ENCODE measurements at places on chromosomes 1 and 21.
A peak's percentile ranks its signal among the peaks of the same experiment; 100 is the strongest.

GRCh38 chr1:62245201-62245600 is 50.6 kb downstream of the L1TD1 start:
- no peak for DNase-seq

DNA sequence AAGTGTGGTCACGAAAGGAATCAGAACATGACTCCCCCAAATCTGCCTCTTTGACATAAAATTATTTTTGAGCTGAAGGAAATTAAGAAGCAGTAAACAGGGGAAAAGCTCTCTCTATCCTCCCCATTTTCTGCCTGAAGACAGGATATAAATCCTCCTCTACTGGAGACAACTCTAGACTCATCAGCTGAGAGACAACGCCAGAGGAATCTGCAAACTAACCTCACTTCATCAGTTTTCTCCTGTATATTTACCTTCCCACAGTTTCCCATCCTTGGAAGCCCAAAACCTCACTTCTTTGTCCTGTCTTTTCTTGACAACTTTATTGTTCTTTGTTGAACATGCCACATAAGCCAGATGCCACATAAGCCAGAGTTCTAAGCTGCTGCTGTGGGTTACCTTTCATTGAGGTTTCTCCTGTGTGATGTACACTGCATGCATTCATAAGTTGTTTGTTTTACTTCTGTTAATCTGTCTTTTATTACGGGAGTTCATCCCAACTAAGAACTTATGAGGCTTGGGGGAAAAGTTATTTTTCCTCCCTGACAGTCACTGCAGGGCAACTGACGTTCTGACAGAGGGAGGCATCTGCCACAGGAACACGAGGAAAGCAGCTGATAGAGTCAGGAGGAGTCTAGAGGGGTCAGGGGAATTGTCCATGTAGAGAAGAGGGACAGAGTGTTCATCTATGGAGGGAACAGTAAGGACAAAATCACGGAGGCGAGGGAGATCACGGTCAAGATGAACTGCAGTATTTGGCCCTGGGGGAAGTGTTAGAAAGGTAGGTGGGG is 19.2 kb downstream of the ST6GALNAC3 start:
- DNase-seq, result no peak

DNA sequence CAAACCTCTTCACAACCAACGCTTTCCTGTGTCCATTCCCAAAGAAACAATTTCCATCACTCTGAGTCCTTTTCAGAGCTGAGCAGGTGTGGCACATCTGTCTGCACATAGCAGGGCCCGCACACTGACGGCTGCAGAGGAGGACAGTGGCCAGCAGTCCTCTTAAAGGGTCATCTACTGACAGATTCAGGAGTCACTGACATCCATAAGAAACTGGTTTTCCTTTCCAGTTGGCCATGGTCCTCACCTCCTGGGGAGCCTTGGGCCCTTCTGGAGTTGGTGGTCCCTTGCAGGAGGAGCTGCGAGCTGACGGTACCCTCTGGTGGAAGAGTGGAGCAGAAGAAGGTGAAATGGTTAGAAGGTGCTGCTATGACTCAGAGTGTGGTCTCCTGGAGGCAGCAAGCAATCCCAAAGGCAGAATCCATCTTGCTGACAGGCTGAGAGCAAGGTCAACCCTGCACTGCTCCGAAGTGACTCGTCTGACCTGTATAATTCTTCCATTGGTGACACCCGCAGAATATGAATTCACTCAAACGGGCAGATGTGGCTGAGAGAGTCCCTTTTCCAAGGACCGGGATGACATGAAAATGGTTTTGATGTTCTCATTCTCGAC is 278.5 kb upstream of the C1orf174 start:
- no peak for DNase-seq

GRCh38 chr1:4305526-4306301 is 348.7 kb upstream of the AJAP1 start:
- DNase-seq, result no peak

DNA sequence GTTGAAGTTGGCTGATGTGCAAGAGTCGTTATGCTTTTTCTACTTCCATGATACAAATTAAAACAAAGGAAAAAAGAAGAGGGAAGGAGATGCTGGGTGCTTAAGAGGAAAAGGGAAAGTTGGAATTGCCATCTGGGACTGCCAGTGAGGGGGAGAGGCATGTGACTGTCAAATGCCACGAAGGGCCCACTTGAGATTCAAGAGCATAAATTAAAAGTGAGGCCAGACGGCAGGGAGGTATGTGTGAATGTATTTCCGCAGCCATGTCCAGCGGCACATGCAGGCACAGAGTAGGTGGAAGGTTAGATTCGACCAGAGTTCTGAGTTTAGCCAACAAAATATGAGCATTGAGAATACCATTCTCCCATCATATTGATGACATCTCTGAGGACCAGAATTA is 32.0 kb downstream of the NFASC start:
- no peak for DNase-seq

DNA sequence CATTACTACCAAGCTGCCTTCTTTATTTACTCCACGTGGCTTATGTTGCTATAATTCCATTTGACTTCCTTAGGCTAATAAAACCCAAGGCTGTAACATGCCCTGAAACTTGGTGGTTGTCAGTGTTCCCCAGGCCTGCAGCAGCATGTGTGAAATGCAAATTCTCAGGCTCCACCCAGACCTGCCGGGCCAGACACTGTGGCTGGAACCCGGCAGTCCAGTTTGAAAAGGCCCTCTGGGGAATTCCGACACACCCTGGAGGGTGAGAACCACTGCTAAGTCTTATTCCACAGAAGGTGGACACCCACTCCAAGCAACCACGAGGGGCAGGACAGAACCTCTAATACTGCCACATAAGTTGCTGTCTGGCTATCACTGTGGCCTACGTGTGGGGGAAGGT is 41.4 kb downstream of the URB1 start:
- no peak for DNase-seq

DNA sequence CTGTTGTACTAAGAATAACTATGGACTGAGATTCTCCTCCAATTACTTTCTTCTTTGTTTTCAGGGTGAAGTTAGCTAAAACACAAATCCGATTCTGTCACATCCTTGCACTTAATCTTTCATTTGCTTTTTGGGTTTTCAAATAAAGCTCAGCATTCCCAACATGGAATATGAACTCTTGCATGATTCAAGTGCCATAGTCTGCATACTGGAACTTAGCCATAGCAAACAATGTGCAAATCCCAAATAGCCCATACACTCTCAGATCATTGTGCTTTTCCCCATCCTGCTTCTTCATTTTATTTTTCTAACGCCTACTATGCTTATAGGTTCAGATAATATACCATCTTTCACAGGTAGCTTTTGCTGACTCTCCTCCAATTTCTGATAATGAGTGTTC is 455.8 kb upstream of the PRMT6 start:
- no peak for DNase-seq

DNA sequence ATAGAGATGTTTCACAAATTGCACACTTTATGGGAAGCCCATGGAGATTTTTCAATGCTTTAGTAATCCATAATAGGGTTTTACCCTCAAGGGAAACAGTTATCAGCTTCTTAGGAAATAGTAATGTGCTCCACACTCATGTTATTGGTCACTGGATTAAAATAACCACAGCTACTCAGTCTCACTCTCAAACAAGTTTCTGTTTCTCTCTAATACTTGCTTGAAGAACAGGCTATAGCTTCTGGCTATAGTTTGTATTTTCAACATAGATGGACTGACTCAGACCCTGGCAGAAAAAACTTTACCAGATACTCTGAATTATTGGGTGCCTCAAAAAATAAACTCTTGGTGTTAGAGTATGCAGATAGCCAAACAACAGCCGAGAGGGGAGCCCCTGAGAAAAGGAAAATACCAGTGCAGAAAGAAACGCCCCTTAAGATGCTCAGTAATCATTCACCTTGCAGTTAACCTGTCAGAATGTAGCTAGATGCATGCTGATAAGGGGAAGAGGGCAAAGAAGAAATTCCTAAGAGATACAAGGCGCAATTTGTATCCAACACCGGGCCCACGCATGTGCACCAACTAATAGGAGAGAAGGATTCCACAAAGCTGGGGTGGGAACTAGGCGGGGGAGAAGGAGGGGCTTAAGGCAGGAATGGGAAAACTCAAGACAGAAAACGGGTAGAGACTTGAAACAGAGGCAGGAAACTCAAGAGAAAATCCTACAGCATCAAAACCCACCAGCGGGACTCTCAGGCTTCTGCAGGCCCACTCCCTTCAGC is 30.4 kb upstream of the PDE4B start:
- no peak for DNase-seq

DNA sequence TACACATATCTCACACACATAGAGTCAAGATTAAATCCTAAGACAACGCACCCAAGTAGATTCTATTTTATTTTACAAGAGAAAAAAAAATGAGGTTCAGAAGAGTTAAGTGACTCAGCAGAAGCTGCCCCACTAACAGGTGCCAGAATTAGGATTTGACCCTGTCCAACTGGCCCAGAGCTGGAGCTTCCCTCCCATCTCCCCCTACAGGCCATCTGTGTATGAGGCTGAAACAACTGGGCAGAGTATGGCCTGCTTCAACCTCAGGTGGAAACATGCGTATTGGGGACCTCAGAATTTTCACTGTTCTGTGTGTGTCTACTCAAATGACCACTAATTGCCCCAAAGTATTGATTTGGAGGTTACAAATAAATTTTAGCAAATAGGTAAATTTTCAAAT is 29.9 kb downstream of the PSMG1 start:
- DNase-seq, result no peak

DNA sequence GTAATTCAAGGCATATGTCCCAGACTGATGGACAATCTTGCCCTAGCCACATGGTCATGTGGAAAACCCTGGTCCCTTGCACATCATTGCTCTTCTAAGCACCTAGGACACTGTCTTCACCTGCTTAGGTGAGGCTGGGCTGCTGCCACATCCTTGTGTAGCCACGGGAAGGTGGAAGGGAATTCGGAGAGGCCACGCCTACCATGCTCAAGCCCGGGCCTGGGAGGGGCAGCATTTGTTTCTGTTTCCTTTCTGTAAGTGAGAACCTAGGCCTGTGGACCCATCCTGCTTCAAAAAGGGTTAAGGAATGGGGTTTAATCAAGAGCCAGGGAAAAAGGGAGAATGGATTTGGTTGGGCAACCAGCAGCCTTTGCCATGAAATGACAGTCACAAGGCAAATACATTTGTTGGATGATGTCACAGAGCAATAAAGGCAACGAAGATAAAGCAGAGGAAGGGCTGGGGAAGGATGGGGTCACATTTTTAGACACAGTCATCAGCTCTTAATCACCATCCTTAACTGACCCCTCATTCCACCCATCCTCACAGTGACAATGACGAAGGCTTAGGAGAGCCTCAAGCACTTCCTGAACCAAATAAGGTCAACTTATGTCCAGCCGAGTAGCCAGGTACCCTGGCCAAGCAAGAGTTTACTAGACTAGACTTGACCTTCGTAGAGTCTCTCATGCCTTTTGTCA is 10.1 kb upstream of the LRRC38 start:
- no peak for DNase-seq

DNA sequence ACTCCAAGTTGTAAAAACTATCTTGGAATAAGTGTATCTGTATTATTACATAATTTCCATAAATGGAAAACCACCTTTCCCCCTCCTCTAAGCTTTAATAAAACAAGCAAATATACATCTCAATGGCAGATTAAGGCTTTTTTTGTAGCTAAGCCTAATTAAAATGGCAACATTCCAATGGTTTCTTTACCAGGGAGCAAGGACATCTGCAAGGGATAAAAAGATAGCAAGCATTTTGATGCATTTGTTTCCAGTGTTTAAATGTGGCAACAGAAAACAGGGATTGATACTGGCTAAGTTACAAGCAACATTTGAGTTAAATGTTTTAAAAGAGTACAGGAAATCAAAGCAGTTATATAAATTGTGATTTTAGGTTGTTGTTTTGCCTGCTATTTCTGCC is 1012.7 kb downstream of the ADGRL2 start:
- no peak for DNase-seq

- no peak for DNase-seq
These were observed 771 bp downstream of the ABCD3 start for GRCh38 chr1:94418664-94419655.

DNA sequence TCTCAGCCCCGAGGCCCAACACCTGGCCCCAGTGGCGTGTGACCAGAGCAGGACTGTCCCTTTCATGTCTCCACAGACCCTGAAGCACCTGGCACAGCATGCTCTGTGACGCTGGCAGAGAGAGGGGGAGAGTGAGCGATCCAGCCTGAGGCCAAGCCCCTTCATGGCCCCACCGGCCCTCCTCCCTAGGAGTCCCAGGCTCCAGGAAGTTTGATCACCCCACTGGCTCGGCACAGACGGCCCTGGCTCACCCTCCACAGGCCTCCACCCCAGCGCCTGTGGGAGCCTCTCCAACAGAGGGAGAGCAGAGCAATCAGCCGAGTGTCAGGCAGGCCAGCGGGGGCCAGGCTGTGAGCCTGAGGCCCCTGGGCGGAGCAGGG is 11.0 kb downstream of the SH3BGRL3 start:
- DNase-seq, result no peak

- no peak for DNase-seq
These were observed 87.7 kb downstream of the SPATA17 start for GRCh38 chr1:217718873-217719272.

DNA sequence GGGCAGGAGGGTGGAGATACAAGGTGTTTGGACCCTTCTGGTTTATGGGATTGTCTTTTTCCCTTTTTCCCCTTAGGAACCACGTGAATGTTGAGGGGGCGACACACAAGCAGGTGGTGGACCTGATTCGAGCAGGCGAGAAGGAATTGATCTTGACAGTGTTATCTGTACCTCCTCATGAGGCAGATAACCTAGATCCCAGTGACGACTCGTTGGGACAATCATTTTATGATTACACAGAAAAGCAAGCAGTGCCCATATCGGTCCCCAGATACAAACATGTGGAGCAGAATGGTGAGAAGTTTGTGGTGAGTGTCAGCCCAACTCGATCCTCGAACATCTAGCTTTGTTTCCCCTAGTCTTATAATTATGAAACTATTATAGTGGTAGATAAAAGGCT is 27.0 kb downstream of the SNX27 start:
- no peak for DNase-seq

DNA sequence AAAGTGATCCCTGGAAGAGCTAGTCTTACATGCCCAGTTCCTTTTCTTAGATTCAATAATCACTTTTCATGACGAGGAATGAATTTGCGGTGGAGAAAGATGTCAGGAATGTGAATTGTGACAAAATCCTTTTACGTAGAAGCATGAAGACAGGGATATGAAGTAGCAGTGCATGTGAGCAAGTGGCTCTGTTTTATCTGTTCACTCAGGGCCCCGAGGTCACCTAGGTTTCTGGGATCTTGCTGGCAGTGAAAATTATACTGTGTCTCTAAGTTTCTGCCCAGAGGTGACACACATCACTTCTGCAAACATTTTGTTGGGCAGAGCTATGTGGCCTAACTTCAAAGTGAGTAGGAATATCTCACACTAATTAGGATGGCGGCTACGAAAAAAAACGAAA is 79.3 kb downstream of the USP25 start:
- DNase-seq, result no peak

- DNase-seq, result peak; percentile 63
These were observed 13.5 kb downstream of the ESPN start for GRCh38 chr1:6438047-6438525.

DNA sequence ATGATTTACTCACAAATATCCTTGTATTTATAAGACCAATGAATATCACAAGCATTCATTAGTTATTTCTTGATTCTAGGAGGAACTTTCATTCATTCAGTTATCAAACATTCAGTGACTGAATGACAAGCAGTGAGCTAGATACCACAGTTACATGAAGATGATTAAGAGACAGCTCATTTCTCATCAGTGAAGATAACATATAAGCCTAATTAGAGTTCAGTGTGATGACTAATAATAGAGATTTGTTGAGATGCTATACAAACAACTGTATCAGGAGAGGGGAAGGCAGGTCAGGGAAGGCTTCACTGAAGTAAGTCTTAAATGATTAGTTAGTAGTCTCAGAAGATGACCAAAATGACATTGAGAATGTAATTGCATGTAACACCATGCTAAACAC is 14.6 kb upstream of the C1orf105 start:
- no peak for DNase-seq

- DNase-seq, result no peak
These were observed 2.3 kb upstream of the CELA2A start for GRCh38 chr1:15454256-15454655.
